ENCODE measurements at places on chromosomes 3 and 15.
A peak's percentile ranks its signal among the peaks of the same experiment; 100 is the strongest.

DNA sequence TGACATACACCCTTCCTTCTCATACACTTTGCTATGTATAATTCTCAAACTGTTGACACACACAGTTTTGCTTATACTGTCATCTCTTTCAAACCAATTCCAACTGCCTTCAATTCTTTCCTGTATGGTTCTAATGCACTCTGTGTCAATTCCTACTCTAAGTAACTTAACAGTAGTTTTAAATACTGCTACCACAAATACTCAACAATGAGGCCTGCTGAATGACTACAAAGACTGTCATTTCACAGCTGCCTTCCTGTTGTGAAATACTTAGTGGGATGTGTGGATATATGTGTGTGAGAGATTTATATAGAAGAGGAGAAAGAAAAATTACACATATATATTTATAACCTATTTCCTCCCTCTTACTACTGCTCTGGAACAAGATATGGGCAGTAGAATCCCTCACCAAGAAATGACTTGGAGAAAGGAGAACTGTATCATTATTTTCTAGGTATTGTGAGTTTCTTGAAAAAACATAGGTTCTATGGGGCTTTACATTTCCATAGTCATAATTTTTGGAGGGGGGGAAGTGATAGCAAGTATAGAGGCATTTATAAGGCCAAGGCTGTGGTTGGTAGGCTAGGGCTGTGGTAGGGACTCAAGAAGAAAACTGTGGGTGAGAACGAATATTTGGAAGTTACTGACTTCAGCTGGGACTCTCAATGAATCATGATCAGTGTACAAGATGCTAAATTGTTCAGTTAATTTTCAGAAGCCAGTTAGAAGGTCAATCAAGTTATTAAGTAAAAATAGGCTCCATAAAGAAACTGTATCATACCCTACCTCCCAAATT is 88.7 kb downstream of the ANKRD28 start:
- no peak for DNase-seq

- DNase-seq = no peak
Observed at GRCh38 chr3:181917027-181917426, 205.3 kb downstream of the SOX2 start.

GRCh38 chr3:95228416-95228815 is 1165.6 kb downstream of the NSUN3 start:
- no peak for DNase-seq

GRCh38 chr3:24373198-24373959 is 121.3 kb downstream of the THRB start:
- DNase-seq = no peak

- peak; percentile 15 for DNase-seq
Observed at GRCh38 chr3:172550347-172550943, 27.2 kb upstream of the TNFSF10 start.

GRCh38 chr15:82856397-82857170 is 47.2 kb downstream of the WHAMM start:
- no peak for DNase-seq

GRCh38 chr3:179486806-179487205 is 35.5 kb upstream of the GNB4 start:
- no peak for DNase-seq

GRCh38 chr3:162166543-162166942 is 669.9 kb downstream of the OTOL1 start:
- no peak for DNase-seq

DNA sequence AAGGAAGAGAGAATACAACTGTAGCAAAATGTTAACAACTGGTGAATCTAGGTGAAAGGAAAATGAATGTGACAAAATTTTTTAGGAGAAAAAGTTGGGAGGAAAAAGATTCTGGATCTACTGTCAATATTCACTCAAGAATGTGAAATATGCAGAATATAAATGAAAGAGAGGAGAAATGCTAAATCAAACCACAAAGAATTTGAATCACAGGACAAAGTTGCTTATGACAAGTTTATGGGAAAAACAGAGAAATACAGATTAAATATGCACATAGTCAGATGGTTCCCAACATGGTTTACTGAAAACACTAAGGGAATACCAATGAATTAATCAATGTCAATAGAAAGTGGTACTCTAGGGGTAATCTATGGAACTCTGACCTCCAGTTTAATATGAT is 27.6 kb downstream of the C3orf33 start:
- DNase-seq = no peak

DNA sequence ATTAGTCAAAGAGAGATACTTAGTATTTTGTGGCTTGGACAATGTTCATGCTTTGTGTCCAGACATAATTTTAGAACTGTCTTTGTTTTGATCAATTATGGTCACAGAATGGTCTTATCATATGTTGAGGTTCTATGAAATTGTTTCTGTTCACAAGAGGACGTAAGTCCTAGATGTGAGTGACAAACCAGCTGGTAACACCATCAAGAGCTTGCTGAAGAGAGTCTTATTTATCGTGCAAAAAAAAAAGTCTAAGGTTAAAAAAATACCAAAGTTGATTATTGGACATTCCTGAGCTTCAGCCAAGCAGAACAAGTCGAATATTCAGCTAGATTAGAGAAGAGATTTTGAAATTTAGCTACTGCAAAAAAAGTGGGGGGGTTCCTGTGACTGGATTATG is 495.9 kb upstream of the NAALADL2 start:
- DNase-seq = no peak

DNA sequence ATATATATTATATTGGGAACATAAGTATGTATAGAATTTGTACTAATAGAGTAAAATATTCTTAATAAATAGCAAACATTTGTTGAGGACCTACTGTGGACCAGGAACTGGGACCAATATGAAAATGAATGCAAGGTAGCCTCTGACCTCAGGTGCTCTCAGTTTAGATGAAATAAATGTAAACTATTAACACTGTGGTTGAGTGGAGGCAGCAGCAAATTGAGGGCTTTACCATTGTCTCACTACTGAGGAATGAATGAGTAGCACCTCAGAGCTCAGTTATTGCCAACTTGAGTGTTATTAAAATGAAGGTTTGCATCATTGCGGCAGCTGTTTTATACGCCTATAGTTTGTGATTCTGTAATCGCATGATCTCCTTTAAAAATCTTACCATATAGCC is 90.9 kb upstream of the CGNL1 start:
- no peak for DNase-seq

GRCh38 chr3:150035301-150035779 is 64.6 kb upstream of the PFN2 start:
- no peak for DNase-seq

DNA sequence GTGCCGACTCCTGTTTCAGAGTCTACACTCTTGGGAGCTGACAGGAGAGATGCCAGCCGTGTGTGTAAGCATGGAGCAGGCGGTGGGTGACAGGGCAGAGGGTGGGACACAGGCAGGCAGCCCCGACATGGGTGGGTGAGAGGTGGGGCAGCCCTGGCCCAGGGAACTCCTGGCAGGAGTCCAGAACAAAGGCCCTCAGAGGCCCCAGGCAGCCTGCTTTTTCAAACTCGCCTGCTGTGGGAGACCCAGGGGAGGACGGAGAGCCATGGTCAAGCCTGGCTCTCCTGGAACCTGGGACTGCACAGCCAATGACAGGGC is 29.3 kb upstream of the SLC41A3 start:
- DNase-seq = no peak

- DNase-seq = peak; percentile 29
Observed at GRCh38 chr3:158434412-158435038, 136.5 kb upstream of the MLF1 start.

DNA sequence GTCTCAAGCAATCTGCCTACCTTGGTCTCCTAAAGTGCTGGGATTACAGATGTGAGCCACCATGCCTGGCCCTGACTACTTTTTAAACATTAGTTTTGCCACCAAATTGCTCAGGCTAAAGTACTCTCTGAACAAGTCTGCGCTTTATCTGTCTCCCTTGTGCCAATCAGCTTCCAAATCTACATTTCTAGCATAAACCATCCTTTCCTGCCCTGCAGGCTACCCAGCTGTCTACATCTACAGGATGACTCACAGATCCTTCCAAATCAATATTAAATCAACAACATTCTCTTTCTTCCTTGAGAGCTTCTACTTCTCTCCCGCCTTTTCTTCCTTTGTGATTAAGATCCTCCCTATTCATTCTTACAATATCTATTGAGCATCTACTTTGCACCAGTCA is 16.0 kb upstream of the ATOSA start:
- DNase-seq = no peak

DNA sequence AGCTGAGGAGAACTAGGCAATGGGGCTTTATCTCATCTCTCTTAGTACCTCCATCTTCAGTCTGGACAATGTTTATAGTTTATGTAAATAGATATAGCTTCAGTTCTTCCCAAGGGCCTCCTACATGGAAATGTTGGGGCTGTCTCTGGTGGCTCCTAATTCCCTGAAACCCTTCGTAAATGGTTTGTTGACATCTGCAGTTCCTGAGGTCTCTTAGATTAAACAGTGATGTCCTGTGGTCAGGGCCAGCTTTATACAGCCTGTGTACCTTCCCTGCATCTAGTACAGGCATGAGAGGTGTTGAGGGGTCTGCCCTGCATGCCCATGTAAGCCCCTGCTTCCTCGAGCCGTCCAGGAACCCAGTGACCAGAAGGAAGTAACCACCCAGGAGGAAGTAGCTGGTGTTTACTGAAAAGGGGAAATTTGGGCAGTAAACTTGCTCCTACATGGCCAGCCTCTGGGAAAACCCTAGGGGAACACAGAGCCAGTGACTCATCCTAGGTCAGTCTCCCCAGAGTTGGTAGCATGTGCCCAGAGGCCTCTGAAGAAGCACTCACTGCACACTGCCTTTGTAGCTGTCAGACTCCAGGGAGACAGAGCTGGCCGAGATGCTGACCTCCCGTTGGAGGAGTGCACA is 4.7 kb upstream of the TBC1D2B start:
- no peak for DNase-seq

- DNase-seq = no peak
Observed at GRCh38 chr15:69439623-69440022, 13.0 kb upstream of the RPLP1 start.

DNA sequence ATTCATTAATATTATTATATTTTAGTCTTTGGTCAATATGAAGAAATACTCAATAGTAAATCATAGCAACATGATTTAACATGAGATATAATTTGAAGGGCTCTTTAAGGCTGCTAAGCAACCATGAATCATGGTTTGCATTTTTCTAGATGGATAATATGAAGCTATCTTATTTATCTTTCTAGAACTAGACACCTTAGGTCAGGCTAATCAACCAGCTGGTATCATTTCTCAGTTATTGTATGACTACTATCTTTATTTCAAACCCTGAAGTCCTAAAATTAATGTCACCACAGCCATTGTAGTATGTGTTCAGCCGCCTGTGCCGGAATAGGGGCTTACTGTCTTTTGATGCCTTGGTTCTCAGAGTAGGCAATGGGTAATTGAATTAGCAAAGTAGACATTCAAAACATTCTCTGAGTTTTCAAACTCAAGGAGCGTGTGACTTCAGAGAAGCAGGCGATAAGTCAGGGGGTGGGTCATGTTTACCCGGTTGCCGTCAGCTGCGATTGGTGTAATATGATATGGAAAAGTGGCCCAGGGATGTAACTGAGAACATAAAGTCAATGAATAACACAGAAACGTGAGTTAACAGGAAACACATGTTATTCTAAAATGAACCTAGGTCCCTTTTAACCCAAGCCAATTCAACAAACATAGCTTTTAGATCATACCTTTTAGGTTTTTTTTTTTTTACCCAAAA is 93.4 kb upstream of the CTDSPL start:
- no peak for DNase-seq
